IPS-NIHi11 (cell line): ENCODE measurements at places on chromosomes 4 and X.

GRCh38 chr4:80204433-80205011 lies 7.2 kb downstream of the PRDM8 start:
- no peak for DNase-seq

DNA sequence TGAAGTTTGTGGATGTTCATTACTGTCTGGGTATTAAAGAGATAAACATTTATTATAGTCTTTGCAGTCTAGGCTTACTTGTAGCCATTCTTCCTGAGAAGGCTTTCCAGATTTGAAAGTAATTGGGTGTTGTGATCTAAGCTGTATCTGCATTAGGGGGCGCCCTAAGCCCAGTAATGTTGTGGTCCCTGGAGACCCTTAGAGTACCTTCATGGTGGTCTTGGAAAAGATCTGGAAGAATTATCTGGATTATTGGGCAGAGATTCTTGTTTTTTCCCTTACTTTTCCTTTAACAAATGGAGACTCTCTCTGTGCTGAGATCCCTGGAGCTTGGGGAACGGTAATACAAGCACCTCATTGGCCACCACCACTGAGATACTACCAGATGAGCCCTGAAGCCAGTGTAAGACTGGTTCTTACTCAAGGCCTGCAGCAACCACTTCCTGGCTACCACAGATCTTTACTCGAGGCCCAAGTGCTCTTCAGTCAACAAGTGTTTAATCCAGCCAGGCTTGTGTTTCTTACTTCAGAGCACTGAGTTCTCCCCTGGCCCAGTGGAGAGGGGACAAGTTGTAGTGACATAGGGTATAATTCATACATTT lies 63.1 kb downstream of the RTL3 start:
- DNase-seq: no peak

- peak; percentile 53 for DNase-seq
Observed at GRCh38 chr4:77697860-77698590, 92.4 kb downstream of the CXCL13 start.

DNA sequence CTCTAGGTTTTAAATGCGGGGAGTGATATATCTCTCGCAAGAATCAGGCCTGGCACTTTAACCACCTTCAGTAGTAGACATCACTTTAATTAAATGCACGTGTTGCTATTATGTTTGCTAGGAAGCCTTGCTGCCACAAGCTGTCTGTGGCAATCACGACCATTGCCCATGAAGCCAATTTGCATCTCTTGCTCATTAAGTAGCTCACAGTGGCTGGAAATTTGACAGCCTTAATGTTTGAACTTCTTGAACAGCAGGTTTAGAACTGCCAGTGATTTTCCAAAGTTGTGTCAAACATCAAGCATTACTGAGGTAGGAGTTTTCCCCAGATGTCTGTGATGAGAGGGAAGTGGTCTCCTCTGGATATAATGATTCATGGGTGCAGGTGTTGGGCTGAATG lies 642.3 kb upstream of the CPEB2 start:
- no peak for DNase-seq

DNA sequence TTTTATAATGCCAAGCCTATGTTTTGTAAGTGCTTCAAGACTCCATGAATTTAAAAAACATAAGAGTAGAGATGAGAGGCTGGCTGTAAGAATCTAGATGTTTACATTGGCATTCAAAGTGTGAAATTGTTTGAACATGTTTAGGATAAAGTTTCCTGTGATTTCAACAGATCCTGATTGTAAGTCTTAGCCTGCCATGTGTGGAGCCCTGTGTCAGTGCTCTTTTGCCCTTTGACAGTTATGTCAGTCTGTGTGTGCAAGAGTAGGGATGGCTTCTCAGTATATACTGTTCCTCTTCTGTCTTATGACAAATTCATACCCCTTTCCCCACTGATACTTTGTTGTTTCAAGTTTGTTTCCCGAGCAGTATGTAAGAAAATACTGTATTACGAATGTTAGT lies 68.2 kb downstream of the USP9X start:
- no peak for DNase-seq

- DNase-seq: no peak
Observed at GRCh38 chrX:40171513-40172400, 74.0 kb upstream of the BCOR start.

GRCh38 chr4:27666943-27667342 lies 806.3 kb downstream of the STIM2 start:
- peak; percentile 23 for DNase-seq

DNA sequence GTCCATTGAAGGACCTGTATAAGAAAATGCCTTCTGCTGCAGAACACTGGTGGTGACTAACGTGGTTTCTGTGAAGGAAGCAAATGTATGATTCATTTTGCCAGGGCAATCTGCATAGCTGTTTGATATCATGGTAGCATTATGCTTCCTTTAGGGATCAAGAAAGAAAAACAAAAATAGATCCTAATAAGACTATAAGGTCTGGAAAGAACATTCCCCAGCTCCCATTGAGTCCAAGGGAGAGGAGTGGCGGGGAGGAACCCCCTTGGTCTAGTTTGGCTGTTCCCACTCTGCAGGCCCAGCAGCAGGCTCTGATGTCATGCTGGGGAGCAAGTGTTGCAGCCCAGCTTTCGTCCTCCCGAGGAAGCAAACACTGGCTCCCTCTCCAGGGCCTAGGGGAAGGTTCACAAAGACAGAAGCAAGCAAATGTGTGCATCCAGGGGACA lies 154.5 kb upstream of the GALNT7 start:
- peak; percentile 81 for DNase-seq

DNA sequence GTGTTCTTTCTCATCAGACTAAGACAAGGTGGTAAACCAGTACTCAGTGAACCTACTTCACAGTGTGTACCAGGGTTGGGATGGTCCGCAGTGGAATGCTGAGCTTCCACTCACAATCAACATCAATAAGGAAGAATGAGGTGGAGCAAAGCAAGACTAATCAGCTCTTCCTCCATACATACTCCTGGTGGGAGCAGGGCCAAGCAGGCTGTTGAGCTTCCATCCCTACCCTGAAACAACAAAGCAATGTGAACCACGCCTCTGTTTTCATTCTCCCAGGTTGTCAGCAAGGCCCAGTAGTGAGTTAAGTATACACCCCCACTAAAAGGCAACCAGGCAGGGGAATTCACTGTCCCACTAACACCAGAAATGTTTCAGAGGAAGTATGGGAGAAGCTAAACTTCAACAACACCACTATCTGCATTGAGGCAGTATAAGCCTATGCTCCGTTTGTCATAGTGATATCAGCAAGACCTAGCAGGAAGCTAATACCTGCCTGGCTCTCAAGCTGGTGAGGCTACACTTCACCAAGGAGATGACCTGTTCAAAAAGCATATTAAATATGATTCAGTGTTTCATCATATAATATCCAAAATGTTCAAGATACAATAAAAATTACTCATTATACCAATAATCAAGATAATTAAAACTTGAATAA lies 109.5 kb downstream of the DDX60 start:
- no peak for DNase-seq

DNA sequence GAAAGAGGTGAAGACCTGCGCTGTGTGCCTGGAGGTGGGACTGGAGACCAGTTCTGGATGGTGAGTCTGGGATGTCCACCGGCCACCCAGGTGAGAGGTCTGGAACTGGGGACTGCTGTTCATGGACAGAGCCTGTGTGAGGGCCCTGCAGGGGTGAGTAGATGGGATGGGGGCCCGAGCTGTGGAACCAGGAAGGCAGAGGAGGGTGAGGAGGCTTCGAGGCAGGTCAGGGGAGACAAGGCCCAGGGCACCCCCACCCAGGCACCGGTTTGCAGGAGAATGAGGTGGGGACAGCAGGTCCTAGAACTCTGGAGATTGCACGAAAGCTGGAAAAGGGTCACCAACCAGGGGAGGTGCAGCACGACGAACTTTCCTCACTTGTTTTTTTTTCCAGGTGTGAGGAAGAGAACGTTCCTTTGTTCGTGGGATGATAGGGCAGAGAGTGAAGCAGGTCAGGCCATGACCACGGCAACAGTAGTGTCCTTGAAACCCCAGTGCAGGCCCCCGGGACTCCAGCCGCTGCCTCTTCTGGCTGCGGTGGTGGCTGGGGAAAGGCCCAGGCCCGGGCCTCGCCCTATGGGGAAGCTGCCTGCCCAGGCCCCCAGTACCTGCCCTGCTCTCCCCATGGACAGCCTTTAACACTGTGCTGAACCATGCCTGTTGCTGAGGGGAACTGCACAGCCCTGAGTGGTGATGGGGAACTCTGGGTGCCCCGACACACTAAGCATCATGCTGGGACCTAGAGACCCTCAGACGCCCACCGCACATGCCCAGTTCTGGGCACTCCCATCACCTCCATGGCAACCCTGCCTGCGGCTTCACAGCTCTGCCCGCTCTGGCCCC lies 22.9 kb downstream of the TNIP2 start:
- no peak for DNase-seq

DNA sequence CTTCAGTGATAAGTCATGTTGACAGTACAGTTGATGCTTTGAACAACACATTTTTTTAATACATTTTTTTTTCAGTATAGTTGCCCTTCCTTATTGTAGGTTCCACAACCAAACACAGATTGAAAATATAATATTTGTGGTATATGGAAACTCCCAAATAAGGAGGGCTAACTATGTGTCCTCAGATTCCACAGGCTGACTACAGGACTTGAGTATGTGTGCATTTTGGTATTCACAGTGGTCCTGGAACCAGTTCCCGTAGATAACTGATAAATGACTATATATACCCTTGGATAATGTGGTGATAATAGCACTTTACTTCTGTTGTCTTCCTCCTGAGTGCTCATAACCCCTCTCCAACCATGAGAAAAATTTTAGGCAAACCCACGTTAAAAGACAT lies 111.6 kb upstream of the NUDT6 start:
- no peak for DNase-seq

GRCh38 chrX:638482-639131 lies 8.0 kb downstream of the SHOX start:
- peak; percentile 50 for DNase-seq

DNA sequence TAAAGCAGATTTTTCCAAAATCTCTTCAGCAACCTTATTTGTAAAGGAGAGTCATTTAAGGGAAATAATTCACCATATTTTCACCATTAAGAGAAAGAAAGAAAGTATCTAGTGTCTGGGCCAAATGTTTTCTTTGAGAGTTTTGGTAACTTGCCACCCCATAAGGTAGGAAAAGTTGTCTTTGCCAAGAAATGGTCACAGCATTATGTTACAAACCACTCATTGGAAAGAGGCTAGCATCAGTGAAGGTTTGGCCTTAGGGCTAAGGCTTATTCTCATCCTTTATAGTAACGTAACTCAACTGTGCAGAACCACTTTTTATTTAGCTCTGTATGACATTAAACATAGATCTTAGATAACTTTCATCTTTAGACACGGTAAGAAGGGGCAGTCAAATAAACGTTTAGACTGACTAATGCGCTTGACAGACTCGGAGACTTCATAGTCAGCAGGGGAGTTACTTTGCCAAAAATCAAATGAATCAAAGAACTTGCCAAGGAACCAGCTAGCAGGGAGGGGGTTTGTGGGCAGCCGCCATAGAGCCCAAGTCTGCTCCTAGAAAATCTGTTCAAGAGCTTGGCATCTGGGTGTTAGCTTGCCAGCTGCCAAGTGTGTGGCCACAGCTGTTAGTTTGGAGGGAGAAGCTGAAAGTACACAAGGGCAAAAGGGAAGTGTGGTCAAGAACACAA lies 182.8 kb upstream of the GRID2 start:
- no peak for DNase-seq

DNA sequence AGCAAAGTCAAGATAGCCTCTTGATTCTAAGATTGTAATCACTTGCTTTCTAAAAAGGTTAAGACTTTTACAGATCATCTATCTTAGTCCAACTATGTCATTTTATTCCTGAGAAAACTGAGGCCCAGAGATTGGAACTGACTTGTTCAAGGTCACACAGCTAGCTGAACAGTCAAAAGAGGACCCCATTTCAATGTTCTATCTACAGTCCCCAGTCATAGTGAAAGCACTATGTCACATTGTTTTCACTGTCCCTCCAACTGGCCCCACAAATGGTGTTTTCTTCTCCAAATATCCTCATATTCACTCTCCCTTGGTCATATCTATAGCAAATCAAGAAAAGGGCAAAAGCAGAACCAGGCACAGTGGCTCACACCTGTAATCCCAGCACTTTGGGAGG lies 145.2 kb downstream of the OPHN1 start:
- DNase-seq: no peak

DNA sequence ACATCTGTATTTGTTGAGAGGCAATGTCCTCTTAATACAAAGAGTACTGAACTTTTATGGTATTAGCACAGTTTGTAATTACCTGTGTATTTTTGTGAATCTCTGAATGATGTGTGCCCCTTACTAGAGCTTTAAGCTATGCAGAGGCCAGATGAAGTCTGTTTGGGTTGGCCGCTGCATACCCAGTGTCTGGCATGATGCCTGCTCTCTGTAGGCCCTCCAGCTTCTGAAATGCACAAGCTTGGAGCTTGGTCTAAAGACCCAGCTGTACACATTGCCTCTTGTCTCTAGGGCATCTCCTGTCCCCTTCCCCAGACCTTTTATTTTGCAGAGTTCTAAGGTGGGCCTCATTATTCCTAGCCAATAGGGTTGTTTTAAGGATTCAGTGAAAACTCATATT lies 68.6 kb downstream of the CDS1 start:
- no peak for DNase-seq

- DNase-seq: peak; percentile 33
Observed at GRCh38 chrX:37905436-37906147, 58.2 kb upstream of the DYNLT3 start.
